CD8-positive, alpha-beta memory T cell (primary cell): ENCODE measurements at places on chromosomes 7 and 10.

- no peak for DNase-seq
Measured at GRCh38 chr10:1190791-1191490, 134.8 kb downstream of the WDR37 start.

- no peak for DNase-seq
Measured at GRCh38 chr7:132424821-132425724, 151.2 kb downstream of the PLXNA4 start.

- DNase-seq, result no peak
Measured at GRCh38 chr10:14523286-14523685, 192.6 kb upstream of the FRMD4A start.

DNA sequence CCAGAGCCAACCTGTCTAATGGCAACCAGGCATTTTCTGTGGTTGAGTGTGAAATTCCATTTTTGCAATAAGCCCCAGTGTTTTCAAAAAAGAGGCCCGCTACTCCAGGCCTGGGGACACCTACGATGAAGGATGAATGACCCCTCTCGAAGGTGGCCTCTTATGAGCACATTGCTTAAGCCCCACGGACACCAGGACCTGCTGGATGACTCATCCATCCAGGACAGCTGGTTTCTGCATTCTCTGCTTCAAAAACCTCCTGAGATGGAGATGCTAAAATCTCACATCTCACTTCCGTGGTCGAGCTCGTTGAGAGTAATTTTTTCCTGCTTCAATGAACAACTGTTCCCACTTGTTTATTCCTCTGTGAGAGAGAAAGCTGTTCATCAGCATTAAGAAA is 150.2 kb upstream of the FZD8 start:
- no peak for DNase-seq

- no peak for DNase-seq
Measured at GRCh38 chr7:154183482-154183881, 131.3 kb downstream of the DPP6 start.
